ENCODE measurements at places on chromosomes 13 and 19.

DNA sequence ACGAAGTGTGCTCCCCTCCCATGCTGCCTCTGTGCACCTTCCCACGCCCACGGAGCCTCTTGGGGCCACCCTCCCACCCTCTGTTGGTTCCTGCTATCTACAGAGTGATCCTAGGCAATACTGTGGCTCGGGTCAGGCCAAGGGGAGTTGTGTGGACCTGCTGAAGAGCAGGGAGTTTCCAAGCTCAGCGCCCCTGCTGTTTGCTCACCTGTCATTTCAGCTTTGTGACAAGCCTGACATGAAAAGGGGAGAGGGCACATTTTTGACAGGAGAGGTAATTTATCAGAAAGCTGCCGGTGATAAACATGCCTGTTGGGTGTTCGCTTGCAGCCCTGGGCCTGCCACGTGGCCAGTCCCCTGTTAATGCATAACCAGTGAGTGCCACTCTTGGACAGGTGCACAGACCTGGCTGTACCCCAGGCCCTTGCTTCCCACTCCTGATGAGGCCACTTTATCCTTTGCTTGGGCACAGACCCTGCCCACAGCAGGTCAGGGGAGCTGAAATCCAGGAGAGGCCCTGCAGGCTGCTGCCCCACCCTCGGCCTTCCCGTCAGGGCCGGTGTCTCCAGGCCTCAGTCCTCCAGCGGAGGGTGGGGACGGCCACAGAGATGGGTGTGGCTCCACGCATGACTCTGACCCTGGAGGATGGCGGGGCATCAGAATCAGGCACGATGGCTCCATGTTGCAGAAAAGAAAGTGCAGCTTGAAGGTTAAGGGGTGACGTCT is 201.5 kb upstream of the GPR12 start:
- DNase-seq: no peak

DNA sequence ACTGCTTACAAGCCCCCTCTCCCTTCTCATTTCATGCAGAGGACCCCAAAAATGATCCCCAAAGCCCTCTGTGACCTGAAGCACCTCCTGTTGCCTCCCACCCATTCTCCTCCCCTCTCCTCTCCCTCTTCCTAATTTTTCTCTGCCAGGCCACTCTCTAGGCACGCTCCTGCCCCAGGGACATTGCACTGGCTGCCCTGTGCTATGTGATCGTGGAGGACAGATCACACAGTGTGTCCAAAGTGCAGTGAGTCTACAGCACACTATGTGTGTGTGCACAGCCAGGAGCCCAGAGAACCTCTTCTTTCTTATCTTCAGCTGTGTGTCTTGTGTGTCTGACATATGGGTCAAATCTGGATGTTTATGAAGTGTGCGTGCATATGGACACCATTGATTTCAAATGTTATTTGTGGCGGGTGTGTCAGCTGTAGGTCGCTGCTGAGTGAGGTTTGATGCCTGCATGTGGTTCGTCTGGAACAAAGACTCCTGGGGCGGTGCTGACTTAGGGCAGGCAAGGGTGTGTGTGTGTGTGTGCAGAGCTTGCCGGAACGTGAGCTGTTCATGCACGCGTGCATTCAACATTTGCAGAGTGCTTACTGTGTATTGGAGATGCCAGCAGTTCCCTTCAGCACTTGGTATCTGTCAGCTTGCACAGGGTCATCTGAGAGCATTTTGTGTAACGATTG is 2.1 kb upstream of the KLHL26 start:
- DNase-seq: no peak

DNA sequence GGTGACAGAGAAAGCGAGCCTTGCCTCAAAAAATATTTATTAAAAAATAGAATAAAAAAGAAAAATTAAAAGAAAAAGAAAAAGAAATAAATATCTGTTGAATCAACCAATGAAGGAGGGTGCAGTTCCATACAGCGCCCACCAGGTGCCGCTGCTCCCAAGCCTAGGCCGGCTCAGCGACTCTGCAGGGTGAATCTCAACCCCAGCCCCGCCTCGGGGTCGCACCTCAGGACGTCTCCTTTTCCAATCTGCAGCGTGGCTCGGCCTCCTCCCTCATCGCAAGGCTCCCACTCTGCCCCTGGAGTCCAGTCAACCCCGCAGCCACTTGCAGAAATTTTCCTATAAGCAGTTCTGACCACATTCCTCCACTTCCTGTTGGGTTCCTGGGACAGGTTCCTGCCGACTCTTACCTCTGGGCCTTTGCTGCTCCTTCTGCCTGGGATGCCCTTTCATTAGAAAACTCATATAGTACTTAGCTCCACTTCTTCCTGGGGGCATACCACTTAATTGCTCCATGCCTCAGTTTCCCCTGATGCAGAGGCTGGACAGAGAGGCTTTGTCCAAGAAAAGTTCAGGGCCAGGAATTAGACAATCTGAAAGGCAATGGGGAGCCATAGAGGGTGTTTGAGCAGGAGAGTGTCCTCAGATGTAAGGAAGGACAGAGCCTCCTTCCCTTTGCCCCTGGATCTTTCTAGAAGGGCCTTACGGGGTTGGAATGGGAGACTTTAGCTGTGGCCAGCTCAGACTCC is 24.3 kb downstream of the NFILZ start:
- DNase-seq: peak; percentile 54

DNA sequence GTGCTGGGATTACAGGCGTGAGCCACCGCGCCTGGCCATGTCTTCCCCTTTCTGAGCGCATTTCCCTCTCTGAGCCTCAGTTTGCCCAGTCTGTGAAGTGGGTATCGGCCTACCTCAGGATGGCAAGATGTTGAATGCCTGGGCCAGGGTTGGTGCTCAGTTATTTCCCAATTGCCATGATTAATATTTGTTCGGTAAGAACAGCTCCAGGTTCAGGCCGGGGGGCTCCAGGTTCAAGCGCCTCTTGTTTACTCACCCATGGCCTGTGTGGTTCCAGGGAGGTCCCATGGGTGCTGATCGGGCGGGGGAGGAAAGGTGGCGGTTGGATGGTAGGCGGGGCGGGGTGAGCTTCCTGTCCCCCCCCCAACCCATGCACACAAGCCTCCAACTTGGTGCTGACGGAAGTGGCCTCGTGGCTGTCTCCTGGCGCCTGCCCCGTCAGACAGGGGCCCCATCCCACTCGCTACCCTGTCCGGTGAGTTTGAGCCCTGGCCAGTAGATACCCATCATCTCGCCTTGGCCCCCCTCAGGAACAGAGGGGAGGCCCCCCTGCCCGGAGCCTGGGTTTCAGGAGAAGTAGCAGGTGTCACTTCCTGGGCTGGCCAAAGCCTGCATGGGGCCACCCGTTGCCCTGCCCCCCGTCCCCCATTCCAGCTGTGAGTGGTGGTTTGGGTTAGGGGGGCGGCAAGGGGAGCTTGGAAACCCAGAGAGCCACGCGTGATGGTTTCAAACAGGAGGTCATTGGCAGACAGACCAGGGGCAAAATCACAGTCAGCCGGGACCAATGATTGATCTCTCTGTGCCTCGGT is at the start of gene FCHO1:
FCHO1 (plus strand) TSS at position 375 of the 809 bp plus-strand sequence. CDS start 3,688 bp downstream, outside the sequence.
- DNase-seq: no peak

GRCh38 chr19:16435999-16436650 is 35.6 kb downstream of the EPS15L1 start:
- DNase-seq: no peak

GRCh38 chr13:111295886-111296285 is 24.6 kb upstream of the TEX29 start:
- no peak for DNase-seq

- no peak for DNase-seq
Observed at GRCh38 chr19:22426901-22427300, 4.8 kb upstream of the ZNF98 start.

DNA sequence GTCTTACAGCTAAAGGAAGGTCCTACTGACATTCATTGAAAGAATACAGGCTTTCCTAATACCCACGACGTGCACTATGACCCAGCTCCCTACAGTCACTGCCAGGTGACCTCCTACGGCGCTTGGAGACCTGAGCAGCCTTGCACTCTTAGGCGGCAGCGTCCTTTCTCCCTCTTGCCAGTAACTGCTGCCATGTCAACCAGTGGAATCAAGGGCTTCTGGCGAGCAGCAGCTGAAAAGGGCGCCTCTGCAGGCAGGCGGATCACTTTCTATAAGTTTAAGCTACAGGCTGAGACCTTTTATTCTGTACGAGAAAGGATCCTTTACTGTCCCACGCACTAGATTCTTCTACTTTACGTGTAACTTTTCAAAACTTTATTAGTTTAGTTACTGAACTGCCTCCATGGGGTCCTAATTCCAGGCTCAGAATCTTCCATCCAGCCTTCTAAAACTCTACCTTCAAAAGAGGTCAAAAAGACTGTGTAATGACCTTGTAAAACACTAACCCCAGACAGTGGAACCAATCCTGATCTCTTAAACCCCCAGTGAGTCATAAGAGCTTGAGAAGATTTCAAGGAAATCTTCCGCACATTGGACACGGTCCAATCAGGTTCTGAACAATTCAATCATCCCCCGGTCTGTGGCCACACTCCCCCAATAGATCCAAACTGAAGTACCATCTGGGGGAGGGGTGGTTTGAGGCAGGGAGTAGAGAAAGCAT is 1.9 kb downstream of the KCTD12 start:
- peak; percentile 76 for DNase-seq

DNA sequence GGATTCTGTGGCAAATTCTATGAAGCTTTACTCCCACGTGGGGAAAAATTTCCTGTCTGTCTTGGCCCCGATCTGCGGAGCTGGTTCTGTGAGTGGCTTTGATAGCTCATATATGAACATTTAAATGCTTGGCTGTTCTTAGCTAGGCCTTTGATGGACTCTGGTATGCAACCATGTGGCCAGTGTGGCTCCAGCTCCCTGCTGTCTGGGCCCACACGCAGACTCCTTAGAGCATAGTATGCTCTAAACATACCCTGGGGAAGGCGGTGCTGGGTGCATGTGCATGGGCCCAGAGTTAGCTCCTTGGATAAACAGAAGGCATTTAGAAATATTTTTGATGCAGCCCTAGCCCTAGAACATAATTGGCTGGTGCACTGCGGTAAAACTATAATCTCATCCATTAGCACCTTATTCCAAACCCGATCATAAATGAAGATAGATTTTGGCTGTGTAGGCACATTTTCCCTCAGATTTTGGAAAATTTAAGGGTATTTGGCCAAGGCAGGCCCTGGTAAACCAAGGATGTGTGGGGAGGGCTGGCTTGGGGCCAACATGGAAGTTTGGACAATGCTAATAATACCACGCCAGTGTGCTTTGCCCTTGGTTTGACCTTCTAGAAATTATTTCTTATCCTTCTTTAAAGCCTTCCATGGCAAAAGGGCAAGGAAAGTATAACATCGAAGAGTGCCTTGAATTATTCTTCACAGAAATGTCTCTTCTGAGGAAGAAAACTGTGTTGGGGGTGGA is 153.5 kb downstream of the LMO7 start:
- DNase-seq: peak; percentile 48
